ENCODE measurements at places on chromosomes 7 and 10.

GRCh38 chr10:104479906-104480593 lies 126.4 kb downstream of the CFAP58 start:
- no peak for DNase-seq

GRCh38 chr7:158188676-158189075 lies 398.9 kb downstream of the PTPRN2 start:
- DNase-seq: no peak

DNA sequence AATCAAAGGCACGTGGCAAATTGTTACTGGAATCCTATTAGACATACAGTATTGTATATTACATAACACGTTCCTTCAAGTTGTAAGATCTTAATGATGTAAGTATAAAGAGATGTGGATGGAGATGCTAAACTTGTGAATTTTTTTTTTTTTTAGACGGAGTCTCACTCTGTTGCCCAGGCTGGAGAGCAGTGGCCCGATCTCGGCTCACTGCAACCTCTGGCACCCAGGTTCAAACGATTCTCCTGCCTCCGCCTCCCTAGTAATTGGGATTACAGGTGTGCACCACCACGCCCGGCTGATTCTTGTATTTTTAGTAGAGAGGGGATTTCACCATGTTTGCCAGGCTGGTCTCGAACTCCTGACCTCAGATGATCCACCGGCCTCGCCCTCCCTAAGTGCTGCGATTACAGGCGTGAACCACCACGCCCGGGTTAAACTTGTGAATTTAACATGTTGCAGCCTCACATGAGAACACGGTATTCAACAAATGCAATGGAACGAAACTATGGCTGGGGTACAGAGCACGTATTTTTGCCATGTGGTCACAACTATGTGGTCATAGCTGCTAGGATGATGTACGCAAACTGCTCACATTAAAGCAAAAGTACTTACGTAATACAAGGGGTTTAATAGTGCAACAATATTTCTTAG lies 818 bp upstream of the SUPV3L1 start:
- DNase-seq: peak; percentile 81

- peak; percentile 9 for DNase-seq
Observed at GRCh38 chr10:78416031-78417011, 382.7 kb downstream of the RPS24 start.

GRCh38 chr7:108045154-108045553 lies 42.2 kb upstream of the LAMB1 start:
- no peak for DNase-seq

DNA sequence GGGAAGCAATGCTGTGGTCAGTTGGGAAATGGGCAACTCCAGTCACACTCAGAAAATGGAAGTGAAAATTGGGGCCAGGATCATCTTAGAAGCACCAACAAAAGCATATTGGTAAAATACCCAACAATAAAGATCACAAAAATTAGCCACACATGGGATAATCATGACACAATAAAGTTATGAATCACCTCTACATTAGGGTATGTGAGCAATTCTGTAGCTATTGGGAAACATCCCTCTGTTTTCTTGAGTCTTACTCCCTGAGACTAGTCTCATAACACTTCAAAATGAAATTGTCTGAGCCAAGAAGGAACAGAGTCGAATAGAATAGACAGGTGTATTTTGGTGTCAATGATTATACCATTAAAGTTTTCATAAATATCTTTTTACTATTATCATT lies 178.3 kb downstream of the DYNC1I1 start:
- DNase-seq: no peak
